ENCODE measurements at places on chromosomes 16 and 17.

GRCh38 chr16:12170103-12171040 is 193.8 kb downstream of the SNX29 start:
- DNase-seq, result no peak

- DNase-seq, result no peak
These were observed 53.6 kb downstream of the TEX2 start for GRCh38 chr17:64209356-64209941.

DNA sequence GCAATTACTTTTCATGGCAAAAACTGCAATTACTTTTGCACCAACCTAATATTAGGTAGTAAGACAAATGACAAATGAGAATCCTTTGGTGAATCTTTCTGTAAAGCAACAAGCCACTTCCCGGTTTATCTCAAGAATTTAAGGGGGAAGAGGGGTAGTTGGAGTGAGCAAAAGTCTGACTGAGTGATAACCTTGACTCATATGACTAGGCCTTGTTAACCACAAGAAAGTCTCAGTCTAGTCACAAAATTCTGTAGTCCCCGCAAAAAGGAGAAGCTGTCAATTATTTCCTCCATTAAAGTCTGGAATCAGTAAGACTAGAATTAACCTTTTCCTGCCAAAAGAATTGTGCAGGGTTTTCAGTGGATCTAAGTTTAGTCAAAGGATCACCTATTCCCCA is 72.2 kb upstream of the GNAO1 start:
- no peak for DNase-seq

DNA sequence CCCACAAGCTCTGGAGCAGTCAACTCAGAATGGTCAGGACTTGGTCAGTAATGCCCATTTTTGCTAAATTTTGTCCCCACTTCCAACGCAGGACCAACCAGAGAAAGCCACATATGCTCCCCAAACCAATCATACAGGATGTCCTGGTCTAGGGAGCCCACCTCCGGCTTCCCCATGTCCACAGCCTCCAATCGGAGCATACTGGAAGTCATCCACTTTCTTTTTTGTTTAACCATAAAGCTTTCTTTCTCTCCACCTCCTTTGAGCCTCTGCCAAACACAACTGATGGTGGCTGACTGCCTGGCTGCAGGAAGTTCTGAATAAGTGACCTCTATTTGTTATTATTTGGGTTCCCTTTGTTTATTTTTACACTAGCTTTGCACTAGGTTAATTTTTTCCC is 549.1 kb downstream of the WWOX start:
- no peak for DNase-seq

DNA sequence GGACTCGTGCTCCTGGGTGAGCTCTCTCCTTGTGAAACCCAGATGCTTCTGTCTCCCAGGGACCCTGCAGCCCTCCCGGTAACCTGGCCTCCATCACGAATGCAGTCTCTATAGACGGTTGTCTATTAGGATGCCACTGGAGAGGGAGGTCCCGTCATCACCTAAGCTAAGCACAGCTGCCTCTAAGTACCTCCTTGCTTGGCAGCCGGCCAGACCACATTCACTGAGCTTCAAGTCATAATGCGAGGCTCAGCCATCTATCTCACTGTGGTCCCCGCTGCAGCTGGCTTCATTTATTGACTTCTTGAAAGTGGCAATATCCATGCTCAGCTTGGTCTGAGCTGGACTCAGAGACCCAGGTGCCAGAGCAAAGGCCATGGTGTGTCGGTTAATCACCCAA is 74.5 kb upstream of the HSBP1 start:
- no peak for DNase-seq

DNA sequence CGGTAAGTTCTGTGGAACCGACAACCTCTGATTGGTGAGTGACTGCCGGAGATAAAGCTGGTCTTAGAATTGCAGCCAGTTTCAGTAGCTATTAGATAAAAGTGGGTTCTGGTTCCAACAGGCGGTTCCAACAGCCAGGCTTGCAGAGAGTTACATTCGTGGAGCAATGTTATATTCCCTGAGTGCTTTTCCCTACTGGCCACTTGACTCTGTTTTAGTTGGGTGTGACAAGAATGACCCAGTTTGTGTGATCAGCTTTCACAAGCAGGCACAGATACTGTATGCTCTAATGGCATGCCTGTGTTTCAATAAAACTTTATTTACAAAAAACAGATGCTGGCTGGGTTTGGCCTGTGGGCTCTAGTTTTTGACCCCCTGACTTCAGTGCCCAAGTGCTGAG is 196.6 kb downstream of the SNX29 start:
- DNase-seq, result no peak

GRCh38 chr16:70611224-70611598 is 35.1 kb upstream of the IL34 start:
- DNase-seq, result peak; percentile 75

DNA sequence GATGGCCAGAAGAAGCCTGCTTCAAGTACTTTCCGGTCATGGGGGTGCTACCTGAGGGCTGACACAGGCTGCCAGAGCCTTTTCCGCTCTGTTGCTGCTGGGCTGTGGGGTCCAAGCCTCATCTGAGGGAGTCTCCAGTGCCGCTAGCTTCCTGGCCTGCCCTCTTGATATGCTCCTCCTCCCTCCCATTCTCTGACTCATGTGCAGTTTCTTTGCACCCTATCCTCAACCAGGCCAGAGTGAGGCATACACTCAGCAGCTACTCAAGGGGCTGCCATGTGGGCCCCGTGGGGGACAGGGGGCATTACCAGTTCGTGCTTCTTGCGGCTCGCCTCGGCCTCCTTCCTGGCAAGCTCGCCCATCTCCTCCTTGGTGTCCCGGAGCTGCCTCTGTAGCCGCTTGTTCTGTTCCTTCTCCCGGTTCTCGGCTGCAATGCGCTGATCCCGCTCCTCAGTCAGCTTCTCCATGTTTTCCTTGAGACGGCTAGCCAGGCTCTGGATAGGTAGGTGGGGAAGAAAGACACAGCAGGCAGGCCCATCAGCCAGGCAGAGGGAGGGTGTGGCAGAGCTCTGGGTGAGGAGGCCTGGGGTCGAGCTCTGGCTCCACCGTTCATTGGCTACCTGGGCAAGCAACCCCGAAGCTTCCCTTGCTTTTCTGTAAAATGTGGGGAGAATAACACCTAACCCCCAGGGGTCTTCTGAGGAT is 43.8 kb downstream of the PIPOX start:
- no peak for DNase-seq

GRCh38 chr17:49217651-49218413 is 7.3 kb downstream of the ABI3 start:
- no peak for DNase-seq

- no peak for DNase-seq
These were observed 5.9 kb downstream of the GNGT2 start for GRCh38 chr17:49204516-49204915.

DNA sequence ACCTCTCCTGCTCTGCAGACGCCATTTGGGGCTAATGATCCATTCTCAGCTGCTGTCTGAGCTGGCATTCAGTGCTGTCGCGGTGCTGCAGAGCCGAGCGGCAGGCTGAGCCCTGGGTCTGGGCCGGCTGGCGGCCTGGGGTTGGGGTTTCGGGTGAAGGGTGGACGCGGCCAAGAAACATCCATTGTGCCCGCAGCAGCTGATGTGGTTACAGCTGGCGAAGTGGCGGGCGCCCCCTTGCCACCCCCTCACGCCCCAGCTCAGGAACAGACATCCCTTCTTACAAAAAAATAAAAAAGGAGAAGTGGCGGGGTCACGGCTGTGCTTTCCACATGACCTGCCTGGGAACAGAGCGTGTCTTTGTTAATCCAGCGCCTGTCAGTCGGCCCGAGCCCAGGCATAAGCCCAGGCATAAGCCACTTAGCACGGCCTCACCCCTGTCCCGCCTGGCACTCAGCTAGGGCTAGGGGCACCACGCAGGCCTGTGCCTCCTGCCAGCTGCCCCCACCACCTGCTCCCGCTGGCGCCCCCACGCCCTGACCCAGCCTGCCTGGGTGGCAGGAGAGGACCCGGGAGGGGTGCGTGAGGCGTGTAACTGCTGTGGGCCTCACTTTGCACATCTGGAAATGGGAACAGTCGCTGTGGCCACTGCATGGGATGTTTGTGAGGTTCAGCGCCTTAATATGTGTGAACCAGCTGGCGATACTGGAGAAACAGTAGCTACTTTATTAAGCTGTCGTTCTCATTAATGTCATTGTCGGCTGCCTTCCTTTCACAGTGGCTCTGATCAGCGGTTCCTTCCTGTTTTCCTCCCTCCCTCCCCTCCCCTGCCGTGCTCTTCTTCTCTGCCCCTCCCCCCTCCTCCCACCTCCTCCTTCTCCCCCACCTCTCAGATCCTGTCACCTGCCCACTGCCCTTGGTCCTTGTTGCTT is 197.7 kb upstream of the CIBAR2 start:
- DNase-seq, result no peak

GRCh38 chr16:333406-334094 is 19.0 kb downstream of the AXIN1 start:
- no peak for DNase-seq

DNA sequence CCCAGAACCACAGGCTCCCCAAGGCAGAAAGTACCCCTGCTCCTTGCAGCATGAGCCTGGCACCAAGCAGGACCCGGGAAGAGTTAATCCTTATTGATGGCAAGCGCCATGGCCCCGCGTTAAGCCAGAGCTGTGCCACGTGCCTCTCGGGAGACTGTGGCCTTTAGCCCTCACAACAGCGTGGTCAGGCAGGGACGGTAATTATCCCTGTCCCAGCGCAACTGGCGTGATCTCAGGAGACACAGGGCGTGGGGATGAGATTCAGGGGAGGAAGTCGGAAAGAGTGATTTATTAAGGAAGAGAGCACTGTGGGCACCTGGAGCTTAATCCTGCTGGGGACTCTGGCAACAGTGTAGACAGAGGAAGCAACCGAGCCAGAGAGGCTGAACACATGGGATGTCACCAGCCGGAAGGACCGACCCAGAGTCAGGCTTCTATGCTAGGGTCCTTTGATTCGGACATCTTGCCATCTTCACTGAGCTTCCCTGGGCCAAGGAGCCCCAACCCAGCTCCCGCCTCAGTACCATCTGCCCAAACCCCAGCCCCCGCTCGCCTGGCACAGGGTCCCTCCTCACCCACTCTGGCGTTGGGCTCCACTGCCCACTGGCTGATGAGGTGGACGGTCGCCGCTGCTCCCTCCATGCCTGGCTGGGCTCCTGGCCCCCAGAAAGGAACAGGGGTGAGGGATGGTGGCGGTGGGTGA is 16.9 kb downstream of the OTOP3 start:
- no peak for DNase-seq

- DNase-seq, result no peak
These were observed 32.7 kb downstream of the CMC2 start for GRCh38 chr16:80973991-80974390.

DNA sequence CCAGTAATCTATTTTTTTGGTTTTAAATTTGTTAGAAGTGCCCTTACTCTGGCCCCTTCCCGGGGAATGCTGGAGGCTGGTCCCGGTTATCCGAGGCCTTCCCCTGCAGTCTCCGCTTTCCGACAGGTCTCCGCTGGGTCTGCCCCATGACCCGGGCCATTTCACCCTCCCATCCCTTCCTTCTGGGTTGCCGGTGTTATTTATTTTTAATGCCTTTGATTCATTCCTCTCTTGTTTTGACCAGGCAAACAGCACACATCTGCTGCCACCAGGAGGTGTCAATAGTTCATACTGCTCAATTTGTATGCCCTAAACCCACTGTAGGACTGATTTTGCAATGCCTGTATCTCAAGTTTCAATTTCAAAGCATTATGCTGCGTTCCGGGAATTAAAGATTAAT is 113.2 kb upstream of the IRX5 start:
- no peak for DNase-seq

GRCh38 chr16:27925612-27926011 is 137.9 kb downstream of the GSG1L start:
- no peak for DNase-seq

GRCh38 chr16:15894571-15895374 is 6.4 kb upstream of the CEP20 start:
- DNase-seq, result no peak

GRCh38 chr17:28917465-28917864 is 14.6 kb upstream of the DHRS13 start:
- no peak for DNase-seq

Data from H1 (cell line).